Stimulated activated CD8-positive, alpha-beta memory T cell treated with anti-CD3 and anti-CD28 coated beads, Interleukin-7, amount 100 ng/mL, for 4 hours (primary cell): ENCODE measurements at places on chromosomes 1 and 21.

GRCh38 chr1:190688096-190688495 is 210.4 kb upstream of the BRINP3 start:
- no peak for DNase-seq

DNA sequence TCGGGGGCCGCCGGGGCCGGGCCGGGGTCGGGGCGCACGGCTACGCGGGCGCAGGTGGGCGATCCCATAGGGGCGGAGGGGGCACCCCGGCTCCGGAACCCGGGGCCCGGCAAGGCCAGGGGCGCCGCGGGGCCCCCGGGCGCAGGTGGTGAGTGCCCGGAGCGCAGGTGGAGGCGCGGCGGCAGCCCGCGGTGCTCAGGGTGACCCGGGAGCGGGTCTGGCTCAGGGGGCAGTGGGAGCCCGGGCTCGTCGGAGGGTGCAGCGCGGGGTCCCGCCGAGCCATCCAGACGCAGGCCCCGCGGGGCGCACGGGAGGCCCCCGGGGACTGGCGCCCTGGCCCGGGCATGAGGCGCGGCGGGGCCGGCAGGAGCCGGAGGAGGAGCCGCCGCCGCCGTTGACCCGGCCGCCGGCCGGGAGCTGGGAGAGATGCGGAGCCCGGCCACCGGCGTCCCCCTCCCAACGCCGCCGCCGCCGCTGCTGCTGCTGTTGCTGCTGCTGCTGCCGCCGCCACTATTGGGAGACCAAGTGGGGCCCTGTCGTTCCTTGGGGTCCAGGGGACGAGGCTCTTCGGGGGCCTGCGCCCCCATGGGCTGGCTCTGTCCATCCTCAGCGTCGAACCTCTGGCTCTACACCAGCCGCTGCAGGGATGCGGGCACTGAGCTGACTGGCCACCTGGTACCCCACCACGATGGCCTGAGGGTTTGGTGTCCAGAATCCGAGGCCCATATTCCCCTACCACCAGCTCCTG is 489 bp downstream of the CELSR2 start:
- no peak for DNase-seq

DNA sequence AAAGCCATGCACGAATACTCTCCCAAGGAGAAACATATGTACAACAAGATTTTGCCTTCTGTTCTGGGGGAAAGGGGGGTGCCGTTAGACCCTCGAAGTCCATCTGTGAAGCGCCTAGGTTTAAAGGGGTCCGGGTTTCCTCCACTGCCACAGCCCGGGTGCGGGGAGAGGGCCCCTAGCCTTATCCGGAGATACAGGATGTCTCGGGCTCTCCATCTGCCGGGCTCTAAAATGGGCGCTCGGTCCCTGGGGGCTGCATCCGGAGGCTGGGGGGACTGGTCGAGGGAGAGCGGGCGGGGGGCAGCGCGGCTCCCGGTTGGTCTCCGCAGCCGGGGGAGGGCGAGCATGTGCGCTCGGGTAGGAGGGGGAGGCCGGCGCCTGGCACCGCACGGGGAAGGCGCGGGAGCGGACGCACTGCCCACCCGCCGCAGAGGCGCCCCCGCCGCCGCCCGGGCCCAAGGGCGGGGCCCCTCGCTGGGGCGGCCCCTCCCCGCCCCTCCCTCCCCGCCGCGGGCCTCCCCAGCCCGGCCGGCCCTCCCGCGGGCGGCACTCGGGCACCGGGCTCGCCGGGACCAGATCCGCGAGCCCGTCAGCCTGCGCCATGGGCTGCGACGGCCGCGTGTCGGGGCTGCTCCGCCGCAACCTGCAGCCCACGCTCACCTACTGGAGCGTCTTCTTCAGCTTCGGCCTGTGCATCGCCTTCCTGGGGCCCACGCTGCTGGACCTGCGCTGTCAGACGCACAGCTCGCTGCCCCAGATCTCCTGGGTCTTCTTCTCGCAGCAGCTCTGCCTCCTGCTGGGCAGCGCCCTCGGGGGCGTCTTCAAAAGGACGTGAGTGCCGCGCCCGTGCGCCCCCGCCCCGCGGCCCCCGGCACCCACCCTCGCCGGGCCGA is 63.1 kb downstream of the ELK4 start:
- no peak for DNase-seq

- DNase-seq = no peak
Observed at GRCh38 chr21:44390886-44391285, 37.5 kb downstream of the TRPM2 start.

DNA sequence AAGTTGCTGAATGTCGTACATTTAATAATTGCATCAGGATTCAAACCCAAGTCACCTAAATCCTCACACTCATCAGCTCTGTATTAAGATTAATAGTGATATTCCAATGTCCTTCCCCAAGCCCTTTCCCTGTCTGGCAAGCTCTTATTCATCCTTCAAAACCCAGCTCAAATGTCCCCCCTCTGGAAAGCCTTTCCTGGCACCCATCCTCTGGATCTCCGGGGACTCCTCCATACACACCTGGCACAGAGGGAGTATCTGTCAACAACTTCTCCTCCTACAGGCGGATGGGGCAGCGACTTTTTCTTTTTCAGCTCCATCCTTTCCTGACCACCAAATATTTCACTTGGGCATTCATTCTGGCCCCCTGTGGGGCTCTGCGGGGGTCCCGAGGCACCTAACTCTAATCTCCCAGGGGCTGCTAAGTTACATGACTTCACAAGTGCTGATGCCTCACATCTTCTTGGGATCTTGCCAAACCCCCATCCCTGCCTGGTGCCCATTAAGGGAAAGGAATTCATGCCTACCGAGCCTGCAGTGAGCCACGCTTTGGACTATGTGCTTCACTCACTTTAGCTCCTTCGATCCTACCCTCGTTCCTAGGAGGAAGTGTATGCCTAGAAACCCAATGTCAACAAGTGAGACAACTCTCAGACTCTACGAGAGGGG is 15.2 kb downstream of the TINAGL1 start:
- DNase-seq = no peak

DNA sequence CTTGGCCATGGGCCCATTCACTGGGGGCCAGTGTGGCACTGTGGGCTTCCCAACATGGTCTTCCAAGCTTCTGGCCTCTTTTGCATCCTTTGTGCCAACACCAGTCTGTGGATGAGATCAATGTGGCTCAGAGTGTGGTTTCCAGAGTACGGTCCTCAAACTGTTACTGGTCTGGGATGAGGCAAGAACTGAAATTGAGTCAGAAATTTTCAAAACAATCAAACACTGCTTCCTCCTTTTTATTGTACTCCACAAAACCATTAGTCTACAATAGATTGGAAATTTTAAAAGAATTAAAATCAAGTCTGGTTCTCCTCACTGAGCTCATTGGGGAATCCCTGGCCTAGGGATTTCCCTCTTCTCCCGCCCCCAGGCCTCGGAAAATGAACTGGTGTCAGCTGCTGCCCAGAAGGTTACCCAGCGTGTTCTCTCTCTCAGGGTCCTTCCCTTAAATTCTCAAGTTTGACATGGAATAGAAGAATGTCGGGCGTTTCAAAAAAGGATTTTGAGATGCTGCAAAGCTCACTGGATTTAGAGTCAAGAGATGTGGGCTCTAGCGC is 222.0 kb downstream of the SDCCAG8 start:
- DNase-seq = no peak

- DNase-seq = no peak
Observed at GRCh38 chr1:36520771-36521420, 38.2 kb upstream of the CSF3R start.

DNA sequence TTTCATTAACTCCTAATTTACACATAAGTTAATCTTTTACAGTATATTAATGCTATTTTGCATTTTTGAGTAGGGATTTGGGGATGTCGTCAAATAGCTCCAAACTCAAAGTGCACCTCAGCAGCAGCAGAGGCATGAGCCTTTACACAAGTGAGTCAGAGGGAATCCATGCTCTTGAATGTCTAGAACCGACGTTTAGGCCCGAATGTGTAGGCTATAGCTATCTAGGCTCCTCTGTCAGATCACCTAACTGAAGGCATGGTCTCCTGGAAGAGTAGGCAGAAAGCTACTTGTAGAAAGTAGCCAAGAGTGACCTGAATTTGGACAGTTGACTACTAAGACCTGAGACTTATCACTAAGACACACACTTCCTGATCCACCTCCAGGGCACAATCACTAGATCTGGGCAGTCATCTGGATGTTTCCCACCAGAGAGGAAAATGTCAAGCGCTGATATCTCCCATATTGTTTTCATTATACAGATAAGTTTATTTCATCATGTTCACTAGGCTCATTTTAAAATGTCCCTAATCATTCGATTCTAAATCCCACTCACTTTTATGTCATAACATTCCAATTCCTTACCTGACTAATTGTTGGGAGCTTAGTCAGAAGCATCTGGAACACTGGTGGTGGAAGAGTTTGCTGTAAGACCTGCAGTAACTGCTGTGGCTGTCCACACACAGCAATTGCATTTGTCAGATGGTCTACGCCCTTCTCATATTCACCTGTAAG is 15.3 kb downstream of the TOMM20 start:
- DNase-seq = no peak

DNA sequence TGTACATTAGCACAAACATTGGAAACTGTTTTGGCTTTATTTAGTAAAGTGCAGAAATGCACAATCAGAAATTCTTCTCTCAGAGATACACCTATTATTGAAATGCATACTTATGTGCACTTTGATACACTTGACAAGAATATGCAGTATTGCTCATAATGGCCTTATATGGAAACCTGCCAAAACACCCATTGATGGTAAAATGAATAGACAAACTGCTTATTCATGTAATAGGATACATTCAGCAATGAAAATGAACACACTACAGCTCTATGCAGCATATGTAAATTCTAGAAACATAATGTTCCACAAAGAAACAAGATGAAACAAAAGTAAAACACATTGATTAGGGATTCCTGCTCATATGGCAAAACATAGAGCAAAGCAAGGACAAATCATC is 223.9 kb downstream of the S1PR1 start:
- DNase-seq = no peak

DNA sequence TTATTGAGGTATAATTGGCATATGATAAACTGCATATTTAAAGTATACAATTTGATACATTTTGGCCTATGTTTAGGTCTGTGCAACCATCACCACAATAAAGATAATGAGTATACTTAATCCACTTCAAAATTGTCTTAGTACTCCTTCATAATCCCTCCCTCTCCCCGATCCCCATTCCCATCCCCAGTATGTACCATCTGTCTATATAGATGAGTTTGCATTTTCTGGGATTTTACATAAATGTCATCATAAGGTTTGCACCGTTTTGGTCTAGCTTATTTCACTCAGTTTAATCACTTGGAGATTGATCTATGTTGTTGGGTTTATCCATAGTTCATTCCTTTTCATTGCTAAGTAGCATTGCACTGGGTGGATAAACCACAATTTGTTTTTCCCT is 74.3 kb downstream of the POFUT2 start:
- DNase-seq = no peak

DNA sequence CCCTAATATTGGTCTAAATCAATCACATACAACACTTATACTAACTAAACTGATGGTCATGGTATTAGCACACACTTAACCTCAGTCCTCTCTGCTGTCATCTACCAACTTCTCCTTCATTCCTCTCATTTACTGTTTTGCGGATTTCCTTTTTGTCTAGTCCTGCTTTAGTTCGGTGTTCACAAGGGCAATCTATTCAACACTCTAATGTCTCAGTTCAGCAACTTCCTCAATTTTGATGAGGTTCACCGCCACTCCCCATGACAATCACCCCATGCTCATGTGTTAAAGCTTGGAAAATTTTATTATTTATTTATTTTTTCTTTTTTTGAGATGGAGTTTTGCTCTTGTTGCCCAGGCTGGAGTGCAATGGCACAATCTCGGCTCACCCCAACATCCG is 301.1 kb downstream of the PTPRC start:
- DNase-seq = no peak

GRCh38 chr1:247857985-247858619 is 1.1 kb downstream of the TRIM58 start:
- DNase-seq = no peak

GRCh38 chr1:31377364-31377863 is 4.5 kb upstream of the FABP3 start:
- DNase-seq = no peak

DNA sequence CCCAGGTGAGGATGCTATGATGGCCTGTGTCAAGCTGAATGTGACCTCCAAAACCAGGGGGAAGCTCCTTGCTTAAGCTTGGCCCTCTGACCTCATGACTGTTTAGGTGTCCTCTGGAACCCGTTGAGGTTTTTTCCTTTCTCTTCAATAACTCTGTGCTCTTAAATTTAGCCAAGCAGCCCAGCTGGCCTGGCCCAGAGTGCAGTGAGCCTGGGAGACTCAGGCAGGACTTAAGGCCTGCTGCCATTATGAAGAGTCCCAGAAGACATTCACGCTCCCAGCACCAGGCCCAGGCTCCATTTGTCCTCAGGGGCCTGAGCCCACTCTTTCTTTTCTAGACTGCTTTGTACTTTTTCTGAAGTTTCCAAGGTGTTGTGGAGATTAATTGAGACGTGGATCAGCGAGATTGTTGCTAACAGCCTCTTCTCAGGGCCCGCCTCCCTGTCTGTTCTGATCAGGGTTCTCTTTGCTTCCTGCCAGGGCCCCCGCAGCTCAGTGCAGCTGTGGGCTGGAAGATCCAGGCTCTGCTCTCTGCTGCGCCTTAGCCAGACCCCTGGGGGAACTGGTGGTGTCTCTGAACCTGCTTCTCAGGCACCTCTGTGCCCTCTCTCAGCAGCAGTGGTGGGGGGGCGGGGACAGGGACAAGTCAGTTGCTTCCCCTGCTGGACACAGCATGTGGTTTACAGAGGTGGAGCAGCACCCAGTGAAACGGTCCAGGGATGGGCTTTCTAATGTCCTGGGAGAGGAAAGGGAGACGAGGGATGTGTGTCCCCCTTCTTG is 124.2 kb downstream of the GRIK3 start:
- DNase-seq = no peak

- DNase-seq = no peak
Observed at GRCh38 chr1:156101880-156102279, 12.6 kb upstream of the LMNA start.

GRCh38 chr1:91864017-91864700 is 21.8 kb downstream of the TGFBR3 start:
- no peak for DNase-seq

DNA sequence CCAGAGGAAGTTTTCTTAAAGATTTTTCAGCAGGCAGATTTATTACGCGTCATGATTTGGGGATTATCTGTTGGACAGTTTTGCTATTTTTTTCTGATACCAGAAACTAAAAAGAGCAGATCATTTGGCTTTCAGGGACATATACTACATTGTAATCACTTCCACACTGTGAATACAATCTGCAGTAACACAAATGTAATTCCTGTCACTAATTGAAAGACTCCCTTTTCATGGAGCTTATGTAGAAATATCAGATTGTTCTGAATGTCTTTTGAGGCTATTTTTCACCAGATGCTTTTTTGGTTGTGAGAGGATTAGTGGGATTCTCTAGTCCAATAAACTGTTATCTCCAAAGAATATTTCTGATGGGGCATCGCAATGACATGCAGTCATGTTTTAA is 464.2 kb downstream of the DISC1 start:
- DNase-seq = no peak

GRCh38 chr1:53324728-53325297 is 3.1 kb downstream of the LRP8 start:
- no peak for DNase-seq

GRCh38 chr1:237179503-237179902 is 137.5 kb downstream of the RYR2 start:
- no peak for DNase-seq
